NCI-H2081 treated with DMSO at 0.1 percent for 48 hours (cell line): ENCODE measurements at places on chromosomes 4 and X.

GRCh38 chr4:28890949-28891775 lies 1829.0 kb upstream of the PCDH7 start:
- DNase-seq: no peak

DNA sequence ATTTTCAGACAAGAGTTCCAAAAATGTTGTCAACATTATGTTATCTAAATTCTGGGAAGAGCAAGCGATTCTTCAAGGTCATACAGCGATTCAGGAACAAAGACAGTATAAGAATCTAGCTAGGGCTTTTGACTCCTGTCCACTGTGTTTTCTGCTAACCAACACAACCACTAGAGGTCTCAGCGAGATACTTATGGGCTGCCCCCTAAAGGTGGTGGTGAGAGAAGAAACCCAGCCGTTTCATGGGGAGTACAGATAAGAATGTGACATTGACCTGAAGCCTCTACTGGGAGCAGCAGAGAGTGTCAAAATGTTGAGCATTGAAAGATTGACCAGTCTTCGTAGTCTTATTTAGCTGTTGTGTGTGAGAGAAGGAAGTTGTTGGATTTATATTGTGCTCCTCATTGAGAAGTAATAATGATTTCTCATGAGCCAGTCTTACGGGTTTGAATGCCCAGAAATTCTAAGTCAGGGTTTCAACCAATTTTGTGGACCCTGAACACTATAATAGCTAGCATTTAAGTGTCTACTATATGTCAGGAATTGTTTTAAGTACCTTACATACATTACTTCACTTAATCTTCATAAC lies 168.3 kb downstream of the SPRY1 start:
- peak; percentile 11 for DNase-seq

DNA sequence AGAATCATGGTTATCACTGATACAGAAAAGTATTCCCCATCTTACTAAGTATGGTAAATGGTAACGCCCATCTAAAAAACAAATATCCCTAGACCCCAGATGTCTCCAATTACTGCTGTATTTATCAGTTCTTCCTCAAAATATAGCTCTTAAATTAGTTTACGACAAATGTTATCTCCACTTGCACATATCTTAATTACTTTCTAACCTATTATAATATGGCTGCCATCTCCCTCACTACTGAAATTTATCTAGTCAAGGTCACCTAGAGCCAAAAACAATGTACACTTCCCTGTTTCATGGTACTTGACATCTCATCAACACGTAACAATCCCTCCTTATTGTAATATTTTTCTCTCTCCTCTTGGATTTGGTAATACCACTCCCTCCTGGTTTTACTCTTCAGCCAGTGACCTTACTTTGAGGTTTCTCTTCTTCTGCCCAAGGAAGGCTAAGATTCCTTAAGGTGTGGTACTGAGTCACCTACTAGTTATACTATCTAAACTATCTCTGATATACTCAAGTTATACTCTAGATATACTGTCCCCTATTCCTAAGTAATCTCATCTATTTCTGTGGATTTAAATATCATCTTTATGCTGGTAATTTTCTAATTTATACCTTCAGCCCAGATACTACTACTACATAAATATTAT lies 8.6 kb downstream of the LCORL start:
- no peak for DNase-seq

- DNase-seq: no peak
Observed at GRCh38 chr4:617644-618641, 7.4 kb upstream of the PDE6B start.

DNA sequence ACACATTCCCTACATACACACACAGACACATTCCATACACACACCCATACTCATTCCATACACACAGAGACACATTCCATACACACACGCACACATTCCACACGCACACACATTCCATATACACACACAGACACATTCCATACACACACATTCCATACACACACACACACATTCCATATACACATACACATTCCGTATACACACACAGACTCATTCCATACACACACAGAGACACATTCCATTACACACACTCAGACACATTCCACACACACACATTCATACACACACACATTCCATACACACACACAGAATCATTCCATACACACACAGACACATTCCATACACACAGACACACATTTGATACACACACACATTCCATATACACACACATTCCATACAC lies 15.2 kb downstream of the LINC00632 start:
- DNase-seq: no peak

GRCh38 chr4:87863486-87863885 lies 30.7 kb downstream of the MEPE start:
- no peak for DNase-seq

- no peak for DNase-seq
Observed at GRCh38 chr4:14383652-14384051, 618.6 kb upstream of the CPEB2 start.

DNA sequence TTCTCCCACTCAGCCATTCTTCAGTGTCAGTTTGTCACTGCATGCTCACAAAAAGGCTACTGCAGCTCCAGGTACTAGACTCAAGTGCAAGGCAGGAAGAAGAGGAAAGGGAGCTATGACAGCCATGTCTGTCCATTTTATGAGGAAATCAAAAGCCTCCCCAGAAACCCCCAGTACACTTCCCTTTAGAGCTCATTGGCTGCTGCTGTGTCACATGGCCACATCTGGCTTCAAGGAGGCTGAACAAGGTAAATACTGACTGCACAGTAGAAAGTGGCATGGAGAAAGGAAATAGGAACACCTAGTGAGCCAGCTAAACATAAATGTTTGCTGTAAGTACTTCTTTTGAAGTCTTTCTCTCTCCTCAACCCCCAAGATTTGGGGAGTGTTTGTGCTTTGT lies 67.2 kb upstream of the FRAS1 start:
- DNase-seq: no peak

DNA sequence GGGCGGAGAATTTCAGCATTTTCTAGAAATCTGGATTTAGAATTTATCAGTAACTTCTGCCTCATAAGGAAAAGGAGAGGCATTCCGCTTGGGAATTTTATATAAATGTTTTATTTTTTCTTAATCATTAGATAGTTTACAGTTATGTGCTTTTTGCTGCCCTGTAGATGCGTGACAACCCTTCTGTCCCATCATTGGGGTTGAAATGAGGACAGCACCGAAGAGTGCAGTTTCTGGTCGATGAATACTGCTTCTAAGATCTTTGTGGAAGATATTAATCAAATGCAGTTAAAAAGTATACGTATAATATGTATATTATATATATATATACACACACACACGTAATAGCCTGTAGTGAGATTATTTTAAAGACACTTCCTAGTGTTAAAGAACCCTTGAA lies 1.5 kb downstream of the RBPJ start:
- no peak for DNase-seq

GRCh38 chrX:134074151-134074550 lies 88.8 kb upstream of the GPC3 start:
- DNase-seq: no peak

- no peak for DNase-seq
Observed at GRCh38 chr4:139768366-139768765, 102.7 kb downstream of the MGST2 start.

DNA sequence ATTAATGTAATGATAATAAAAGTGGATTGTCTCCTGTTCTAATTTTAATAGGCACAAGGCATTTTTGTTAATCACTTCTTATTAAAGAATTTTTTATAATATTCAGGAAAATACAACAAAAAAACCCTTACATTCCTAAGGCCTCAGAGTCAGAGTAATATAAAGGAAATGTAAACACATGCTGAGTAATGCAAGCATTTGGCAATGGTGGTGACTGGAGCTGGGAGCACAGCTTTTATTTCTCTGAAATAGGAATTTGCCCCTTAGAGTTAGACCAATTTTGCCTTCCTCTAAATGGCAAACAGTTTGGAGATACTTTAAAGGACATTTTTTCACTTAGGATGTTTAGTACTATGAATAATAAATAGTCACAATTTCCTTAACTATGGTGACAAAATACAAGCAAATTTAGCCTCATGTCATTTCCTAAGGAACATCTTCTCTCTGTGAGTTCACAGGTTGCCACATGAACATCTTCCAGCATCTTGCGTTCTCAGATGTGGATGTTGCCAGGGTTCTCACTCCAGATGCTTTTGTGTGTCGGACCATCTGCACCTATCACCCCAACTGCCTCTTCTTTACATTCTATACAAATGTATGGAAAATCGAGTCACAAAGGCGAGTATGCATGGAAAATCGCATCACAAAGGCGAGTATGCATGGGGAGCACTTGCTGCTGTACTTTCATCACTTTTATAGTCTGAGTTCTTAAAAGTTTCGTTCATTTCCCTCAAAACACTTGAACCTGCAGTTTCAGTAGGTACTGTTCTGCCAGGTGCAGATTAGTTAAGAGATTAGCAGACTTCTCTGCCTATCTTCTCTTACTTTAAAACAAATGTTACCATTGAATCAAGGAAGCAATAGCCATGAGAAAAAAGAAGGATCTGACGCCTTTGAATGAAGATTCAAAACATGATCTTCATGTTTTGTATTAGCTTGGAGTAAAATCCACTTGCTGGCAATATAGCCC lies 15.9 kb upstream of the F11 start:
- no peak for DNase-seq

DNA sequence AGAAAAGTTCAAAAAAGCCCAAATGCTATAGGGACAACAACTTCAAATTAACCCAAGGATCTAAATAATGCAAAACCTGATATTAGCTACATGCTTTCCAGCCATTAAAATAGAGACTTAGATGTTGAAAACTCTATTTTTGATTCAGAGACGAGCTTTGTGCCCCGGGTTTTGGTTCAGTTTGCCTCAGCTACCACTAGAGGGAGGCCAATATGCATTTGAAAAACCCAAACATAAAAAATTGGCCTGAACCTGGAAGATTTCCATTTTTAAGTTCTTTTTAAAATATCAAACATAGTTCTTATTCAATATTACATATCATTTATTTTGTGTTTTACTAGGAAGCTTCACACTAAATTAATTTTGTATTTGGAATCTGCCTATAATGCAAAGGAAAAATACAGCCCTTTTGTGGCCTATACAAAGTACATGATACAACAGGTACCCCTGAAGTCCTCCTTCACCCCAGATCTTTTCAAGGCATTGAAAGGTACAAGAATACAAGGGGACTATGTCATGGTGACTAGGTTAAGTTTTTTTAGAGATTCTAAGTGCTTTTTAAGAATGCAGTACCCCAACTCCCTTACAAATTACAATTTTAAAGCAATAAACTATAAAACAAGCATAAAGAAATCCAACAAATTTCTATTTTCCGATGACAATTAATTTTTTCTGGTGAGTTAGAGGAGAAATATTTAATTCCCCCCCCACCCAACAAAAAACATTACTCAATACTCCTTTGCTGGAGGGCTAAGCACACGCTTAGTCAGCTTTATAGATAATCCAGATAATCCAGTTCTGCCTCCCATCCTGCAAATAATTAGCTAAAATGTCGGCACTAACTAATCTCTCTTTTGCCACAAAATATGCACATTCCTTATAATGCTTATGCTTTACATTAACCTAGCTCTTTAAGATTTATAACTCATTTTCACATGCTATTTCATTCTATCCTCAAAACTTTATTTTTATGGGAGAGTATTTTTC lies 97.7 kb upstream of the PTPN13 start:
- DNase-seq: no peak

- DNase-seq: no peak
Observed at GRCh38 chr4:89243733-89244252, 63.8 kb downstream of the GPRIN3 start.

- DNase-seq: no peak
Observed at GRCh38 chrX:39288592-39288991, 487.3 kb downstream of the MID1IP1 start.

DNA sequence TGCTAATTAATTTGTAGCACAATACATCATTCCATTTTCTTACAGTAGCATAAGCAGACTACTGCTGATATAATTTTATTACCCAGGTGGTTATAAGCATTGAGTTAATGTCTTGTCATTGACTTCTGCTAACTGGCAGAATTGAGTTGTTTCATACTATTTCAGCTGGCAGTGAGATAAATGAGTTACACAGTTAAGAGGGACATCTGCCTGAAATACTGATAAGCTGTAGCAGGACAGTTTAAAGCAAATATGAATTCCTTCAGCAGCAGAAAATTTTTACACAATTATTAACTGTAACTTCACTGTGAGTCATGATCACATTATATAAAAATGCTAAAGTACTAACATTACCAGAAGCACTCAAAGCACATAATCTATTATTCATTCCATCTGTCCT lies 326.8 kb downstream of the INPP4B start:
- DNase-seq: no peak

DNA sequence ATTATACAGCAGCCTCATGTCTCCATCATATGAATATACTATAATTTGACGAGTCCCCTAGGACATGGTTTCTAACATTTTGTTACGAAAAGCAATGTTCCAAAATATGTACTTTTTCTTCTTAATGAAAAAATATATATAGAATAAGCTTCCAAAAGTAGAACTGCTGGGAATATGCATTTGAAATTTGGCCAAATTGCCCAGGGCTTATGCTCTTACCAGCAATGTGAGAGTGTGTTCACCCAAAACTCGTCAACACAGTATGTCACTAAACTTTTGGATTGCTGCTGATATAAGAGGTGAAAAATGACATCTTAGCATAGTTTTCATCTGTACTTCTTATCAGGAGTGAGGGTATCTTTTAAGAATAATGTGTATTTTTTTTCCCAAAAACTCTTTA lies 64.6 kb upstream of the STIM2 start:
- DNase-seq: no peak

GRCh38 chr4:26542991-26543390 lies 40.9 kb upstream of the TBC1D19 start:
- DNase-seq: no peak

- DNase-seq: no peak
Observed at GRCh38 chrX:121479406-121479805, 432.0 kb downstream of the GLUD2 start.

- DNase-seq: no peak
Observed at GRCh38 chr4:27846951-27847350, 986.3 kb downstream of the STIM2 start.

DNA sequence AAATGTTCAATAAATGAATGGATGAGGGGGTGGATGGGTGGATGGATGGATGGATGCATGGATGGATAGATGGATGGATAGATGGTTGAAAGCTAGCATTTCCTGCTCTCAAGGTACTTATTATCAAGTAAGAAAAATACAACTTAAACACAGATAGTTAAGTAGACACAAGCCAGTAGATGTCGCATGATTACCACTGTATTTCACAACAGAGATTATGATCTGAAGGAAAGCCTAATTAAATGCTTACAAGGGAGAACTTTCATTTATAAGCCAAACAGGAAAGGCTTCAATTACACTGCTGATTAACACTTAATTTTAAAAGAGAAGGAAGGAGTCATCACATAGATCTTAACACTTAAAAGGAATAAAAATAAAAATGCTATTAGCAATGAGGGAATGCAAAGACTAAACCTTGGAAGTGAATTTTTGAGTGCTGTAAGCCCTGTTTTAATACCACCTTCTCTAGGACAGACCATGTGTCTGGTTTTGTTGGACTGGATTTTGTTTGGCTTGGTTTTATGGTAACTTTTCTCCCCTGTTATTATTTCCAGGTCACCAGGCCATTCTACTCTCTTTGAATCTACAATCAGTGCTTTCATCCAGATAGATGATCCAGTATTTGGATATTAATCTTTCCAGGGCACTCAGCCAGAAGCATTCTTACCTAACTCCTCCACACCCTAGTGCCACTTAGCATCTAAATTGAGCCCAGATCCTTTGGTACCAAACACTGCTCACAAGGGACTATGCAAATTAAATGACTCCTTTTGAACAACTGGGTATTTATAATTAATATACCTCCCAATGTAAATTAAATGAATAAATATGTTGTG lies 75.5 kb upstream of the SLC39A8 start:
- DNase-seq: no peak

GRCh38 chrX:111181951-111182350 lies 86.0 kb downstream of the PAK3 start:
- peak; percentile 90 for DNase-seq

- no peak for DNase-seq
Observed at GRCh38 chr4:176949029-176949428, 156.3 kb upstream of the VEGFC start.
